Activated CD4-positive, alpha-beta T cell treated with anti-CD3 and anti-CD28 coated beads, Interleukin-2, amount 50 U/mL, for 16 hours (primary cell): ENCODE measurements at places on chromosomes 1 and 21.

DNA sequence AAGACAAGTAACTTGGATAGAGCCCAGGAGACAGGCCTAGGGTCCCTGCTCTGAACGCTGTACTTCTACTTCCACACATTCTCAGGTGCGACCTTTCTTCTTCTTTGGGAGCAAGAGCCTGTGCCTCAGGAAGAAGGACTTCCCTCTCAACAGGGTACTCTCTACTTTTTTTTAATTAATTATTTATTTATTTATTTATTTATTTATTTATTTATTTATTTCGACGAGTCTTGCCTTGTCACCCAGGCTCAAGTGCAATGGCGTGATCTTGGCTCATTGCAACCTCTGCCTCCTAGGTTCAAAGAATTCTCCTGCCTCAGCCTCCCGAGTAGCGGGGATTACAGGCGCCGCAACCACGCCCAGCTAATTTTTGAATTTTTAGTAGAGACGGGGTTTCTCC lies 361.6 kb downstream of the FAM72C start:
- no peak for DNase-seq

GRCh38 chr1:151843398-151843797 lies 3.8 kb upstream of the C2CD4D start:
- DNase-seq, result no peak

DNA sequence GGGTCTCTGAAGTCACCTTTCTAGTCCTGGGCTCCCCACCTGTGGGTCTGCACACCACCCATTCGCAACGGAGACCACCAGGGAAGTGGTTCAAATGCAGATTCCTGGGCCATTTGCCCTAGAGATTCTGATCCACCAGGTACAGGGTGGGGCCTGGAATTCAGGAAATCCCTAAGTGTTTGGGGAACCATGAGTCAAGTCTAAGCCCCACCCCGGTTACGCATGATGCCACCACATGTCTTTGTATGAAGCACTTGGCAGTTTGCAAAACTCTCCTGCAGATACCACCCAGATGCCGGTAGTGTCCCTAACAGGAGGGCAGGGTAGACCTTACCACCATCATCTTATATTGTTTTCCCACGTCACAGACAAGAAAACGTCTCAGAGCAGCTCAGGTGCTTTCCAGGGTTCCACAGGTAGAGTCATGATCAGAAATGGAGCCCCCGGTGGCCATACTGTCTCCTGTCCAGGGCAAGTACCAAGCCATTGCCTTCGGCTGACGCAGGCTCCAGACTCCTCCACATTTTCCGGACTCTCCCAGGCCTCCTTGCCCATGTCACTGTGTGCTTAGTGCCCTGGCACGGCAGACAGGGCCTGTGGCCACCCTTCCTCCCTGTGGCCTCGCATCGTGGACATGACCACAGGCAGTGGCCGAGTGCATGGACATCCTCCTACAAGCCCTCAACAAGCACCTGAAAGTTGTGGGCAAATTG lies 89.2 kb upstream of the TMEM51 start:
- DNase-seq, result no peak

- DNase-seq, result no peak
Measured at GRCh38 chr21:38965241-38965640, 159.5 kb downstream of the ETS2 start.

DNA sequence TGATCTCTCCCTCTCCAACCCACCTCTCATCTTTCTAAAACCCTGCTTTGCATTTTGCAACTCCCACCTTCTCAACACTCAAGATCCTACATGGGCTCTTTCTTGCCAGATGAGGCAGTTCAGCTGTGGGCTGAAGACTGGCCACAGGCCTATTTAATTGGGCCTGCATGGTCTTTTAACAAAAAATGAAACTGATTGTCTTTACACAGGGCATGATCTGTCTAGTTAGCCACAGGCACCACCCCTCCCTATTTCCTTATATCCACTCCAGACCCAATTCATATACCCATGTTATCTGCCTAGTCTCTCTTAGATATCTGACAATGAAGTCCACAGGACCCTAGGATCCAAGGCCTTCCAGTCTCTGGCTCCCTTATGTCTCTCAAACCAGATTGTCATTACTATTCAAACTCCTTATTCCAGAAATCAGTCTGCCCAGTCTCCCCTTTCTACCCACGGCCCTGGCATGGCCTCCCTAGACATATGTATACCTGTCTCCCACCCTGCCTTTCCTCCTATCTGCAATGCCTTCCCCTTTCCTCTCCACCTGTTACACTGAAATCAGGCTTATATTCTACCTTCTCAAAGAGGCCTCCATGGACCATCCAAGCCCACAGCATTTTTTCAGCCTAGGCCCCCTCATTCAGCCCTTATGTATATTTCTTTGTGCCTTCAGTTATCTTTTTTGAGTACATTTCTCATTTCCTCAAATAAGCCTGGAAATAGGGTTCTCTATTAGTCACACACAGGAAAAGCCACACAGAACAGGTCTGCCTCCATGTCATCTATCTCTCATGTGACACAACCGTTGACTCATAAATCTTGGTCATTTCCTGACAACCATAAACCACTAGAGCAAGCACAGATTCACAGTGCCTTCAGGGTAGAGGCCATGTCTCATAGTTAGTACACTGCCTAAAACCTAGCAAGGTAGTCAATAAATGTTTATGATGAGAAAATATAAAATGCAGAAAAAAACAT lies 39.0 kb downstream of the LPAR3 start:
- DNase-seq, result peak; percentile 92

GRCh38 chr1:204143276-204144041 lies 8.4 kb downstream of the ETNK2 start:
- DNase-seq, result no peak
